Heart left ventricle (tissue), 16 donors: ENCODE measurements at places on chromosomes 3 and 15. TPM values are rescaled to one million over a fixed set of nuclear protein-coding genes. Genes with fewer than 3 reads are reported as not detected.
A peak's percentile ranks its signal among the peaks of the same experiment; 100 is the strongest.

- no peak for DNase-seq
- no peaks in the 10 kb centered on the region for H3K36me3 ChIP-seq
- H3K27me3 ChIP-seq, result no peaks in the 10 kb centered on the region
- H3K4me3 ChIP-seq, result no peak overlapping the region
- H3K4me1 ChIP-seq, result peaks cover 7% of the 10 kb centered on the region
- no peak overlapping the region for H3K27ac ChIP-seq
These were observed 403.2 kb downstream of the PTPRG start for GRCh38 chr3:61964566-61964965.

The CKMT1A gene
- total RNA-seq, result not detected

GRCh38 chr15:68378595-68378994, 53.4 kb downstream of the ITGA11 start:
- H3K4me1 ChIP-seq, result no peaks in the 10 kb centered on the region
- no peaks in the 10 kb centered on the region for H3K36me3 ChIP-seq
- DNase-seq, result peak; percentile 7
- H3K27me3 ChIP-seq, result no peaks in the 10 kb centered on the region
- H3K4me3 ChIP-seq, result no peak overlapping the region
- no peak overlapping the region for H3K27ac ChIP-seq

DNA sequence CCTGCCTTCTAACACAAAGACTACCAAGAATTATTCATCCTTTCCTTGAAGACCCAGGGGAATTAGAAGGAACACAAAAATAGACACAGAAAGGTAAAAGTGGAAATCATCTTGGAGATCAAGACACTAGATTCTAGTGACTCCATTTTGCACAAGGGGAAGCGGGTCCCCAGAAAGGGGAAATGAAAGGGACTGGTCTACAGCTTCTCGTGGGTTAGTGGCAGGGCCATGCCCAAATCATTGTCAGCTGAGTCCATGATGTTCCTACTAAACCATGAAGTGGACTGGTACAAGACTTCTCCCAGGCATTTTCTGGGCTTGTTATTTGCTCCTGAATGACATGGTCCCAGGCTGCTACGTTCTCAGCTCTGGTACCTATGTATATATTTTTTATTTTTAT, 230.7 kb upstream of the TPRG1 start:
- no peak overlapping the region for H3K27ac ChIP-seq
- peaks cover 6% of the 10 kb centered on the region for H3K4me1 ChIP-seq

GRCh38 chr15:87033056-87033455, 953.4 kb downstream of the AGBL1 start:
- no peaks in the 10 kb centered on the region for H3K27me3 ChIP-seq
- no peak overlapping the region for H3K4me3 ChIP-seq
- H3K4me1 ChIP-seq, result no peaks in the 10 kb centered on the region
- no peak overlapping the region for H3K27ac ChIP-seq
- no peak for DNase-seq

The LMLN gene
- 17.1 TPM for total RNA-seq

The CLEC3B gene
- 71.3 TPM for total RNA-seq

GRCh38 chr3:70982700-70983140, 600.8 kb downstream of the FOXP1 start:
- DNase-seq, result peak; percentile 35
- H3K27ac ChIP-seq, result peak overlapping the region; percentile 92
- H3K4me1 ChIP-seq, result peaks cover 50% of the 10 kb centered on the region
- H3K4me3 ChIP-seq, result peak overlapping the region; percentile 4
- H3K27me3 ChIP-seq, result no peaks in the 10 kb centered on the region

GRCh38 chr3:176814285-176814684, 383.0 kb downstream of the TBL1XR1 start:
- H3K36me3 ChIP-seq, result no peaks in the 10 kb centered on the region
- H3K27ac ChIP-seq, result no peak overlapping the region
- no peaks in the 10 kb centered on the region for H3K4me1 ChIP-seq
- DNase-seq, result peak; percentile 69

The CTDSPL gene
- total RNA-seq, result 38.0 TPM

GRCh38 chr15:65394936-65395335, 17.1 kb upstream of the IGDCC3 start:
- H3K36me3 ChIP-seq, result no peaks in the 10 kb centered on the region
- no peak overlapping the region for H3K27ac ChIP-seq
- H3K4me1 ChIP-seq, result peaks cover 6% of the 10 kb centered on the region

GRCh38 chr3:132228923-132229322, 88.3 kb upstream of the ACP3 start:
- peaks cover 5% of the 10 kb centered on the region for H3K4me1 ChIP-seq
- DNase-seq, result no peak
- H3K36me3 ChIP-seq, result no peaks in the 10 kb centered on the region
- no peaks in the 10 kb centered on the region for H3K27me3 ChIP-seq

The CPA3 gene
- total RNA-seq, result 0.82 TPM

The DGKG gene
- 40.8 TPM for total RNA-seq

DNA sequence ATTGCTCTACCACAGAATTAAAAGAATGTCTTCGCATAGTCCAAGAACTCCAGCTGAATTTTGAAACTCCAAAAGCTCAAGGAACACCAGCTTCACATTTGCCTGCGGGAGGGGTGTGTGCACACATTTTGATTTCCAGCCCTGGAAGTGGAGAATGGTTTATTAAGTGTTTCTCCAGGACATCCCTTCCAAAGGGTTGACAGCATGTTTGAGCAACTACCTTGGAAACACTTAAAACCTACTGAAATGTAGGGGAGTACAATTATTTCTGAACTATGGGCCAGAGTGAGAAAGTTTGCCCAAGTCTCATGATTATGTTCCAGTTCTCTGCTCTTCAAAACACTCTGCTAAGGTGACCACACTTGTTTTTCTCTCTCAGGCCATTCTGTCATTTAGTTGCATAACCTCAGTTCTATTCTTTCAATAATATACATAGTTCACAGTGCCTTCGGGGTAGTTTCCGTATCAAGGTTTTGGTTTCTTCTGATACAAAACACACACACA, 7.9 kb downstream of the ACP3 start:
- no peak overlapping the region for H3K27ac ChIP-seq
- no peaks in the 10 kb centered on the region for H3K4me1 ChIP-seq
- DNase-seq, result no peak
- H3K27me3 ChIP-seq, result no peaks in the 10 kb centered on the region

The TRIP4 gene
- 14.0 TPM for total RNA-seq

DNA sequence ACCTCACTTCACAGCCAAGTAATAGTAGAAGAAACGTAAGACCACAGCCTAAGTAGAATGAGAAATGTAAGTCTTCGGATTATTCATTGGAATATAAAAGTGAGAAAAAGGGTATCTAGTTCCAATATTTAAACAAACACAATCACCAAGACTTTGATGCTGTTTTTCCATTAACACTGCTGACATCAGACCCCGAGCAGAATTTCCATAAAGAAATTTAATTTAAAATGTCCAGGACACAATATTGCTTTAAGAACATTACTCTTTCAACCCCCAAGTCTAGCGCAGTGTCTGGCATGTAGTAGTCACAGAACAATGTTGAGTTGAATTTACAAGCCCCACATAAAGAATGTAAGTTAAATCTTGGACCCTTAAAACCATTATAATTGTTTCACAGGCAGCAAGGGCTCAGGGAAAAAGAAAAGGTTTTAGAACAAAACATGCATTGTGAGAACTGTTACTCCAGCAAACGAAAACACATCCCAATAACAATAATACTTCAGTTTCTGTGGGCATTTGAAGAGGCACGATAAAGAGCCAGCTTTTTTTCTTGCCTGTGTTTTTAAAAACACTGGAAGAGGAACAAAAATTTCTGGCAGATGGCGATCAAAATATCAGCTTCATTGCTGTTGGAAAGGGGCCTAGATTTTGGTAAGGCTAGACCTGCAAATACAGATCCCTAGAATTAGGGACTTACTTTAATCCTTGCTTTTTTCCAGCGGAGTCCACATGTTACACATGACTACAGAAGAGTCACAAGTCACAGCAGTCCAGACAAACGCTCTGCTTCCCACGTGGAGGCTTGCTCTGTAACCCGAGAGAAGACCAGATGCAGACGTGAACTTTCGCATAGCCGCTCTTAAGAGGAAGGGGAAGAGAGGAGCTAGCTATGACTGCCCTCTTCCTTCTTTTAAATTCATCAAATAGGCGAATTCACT, 77.9 kb upstream of the IGSF10 start:
- H3K36me3 ChIP-seq, result no peaks in the 10 kb centered on the region
- H3K4me3 ChIP-seq, result no peak overlapping the region
- H3K27ac ChIP-seq, result peak overlapping the region; percentile 68
- peaks cover 10% of the 10 kb centered on the region for H3K4me1 ChIP-seq
- DNase-seq, result no peak

The EPHB1 gene
- total RNA-seq, result 1.5 TPM

The ROPN1B gene
- 2.0 TPM for total RNA-seq

GRCh38 chr15:42104095-42104891, 9.9 kb upstream of the PLA2G4D start:
- no peak overlapping the region for H3K27ac ChIP-seq
- no peak overlapping the region for H3K4me3 ChIP-seq
- no peak for DNase-seq
- peaks cover 19% of the 10 kb centered on the region for H3K4me1 ChIP-seq
- H3K36me3 ChIP-seq, result no peaks in the 10 kb centered on the region

- H3K27me3 ChIP-seq, result no peaks in the 10 kb centered on the region
- H3K4me1 ChIP-seq, result no peaks in the 10 kb centered on the region
- H3K36me3 ChIP-seq, result no peaks in the 10 kb centered on the region
- no peak for DNase-seq
These were observed 7.4 kb upstream of the ANPEP start for GRCh38 chr15:89822026-89822425.

The CAMKV gene
- total RNA-seq, result not detected

DNA sequence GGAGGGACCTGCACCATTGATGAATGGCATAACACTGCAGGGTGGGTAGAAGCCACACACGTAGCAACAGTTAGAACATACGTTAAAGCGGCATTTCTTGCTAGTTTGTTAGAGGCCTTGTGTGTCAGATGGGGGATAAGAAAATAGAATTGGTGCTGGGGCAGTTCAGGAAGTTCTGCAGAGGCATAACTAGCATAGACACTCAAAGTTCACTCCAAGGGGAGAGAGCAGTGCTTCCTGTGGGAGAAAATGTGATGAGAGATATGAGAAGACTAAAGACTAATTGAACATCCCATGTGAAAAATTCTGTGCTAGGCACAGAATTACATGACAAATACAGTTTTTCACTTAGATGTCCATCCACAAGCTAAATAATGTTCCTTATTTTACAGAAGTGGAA, 327.1 kb downstream of the ZNF621 start:
- no peaks in the 10 kb centered on the region for H3K4me1 ChIP-seq
- H3K27me3 ChIP-seq, result no peaks in the 10 kb centered on the region
- no peaks in the 10 kb centered on the region for H3K36me3 ChIP-seq
- H3K27ac ChIP-seq, result no peak overlapping the region
- no peak for DNase-seq
- no peak overlapping the region for H3K4me3 ChIP-seq

- H3K4me1 ChIP-seq, result peaks cover 20% of the 10 kb centered on the region
- peaks cover 10% of the 10 kb centered on the region for H3K36me3 ChIP-seq
- no peak overlapping the region for H3K4me3 ChIP-seq
- no peaks in the 10 kb centered on the region for H3K27me3 ChIP-seq
- H3K27ac ChIP-seq, result no peak overlapping the region
These were observed 17.4 kb downstream of the PDHB start for GRCh38 chr3:58416191-58416590.

GRCh38 chr3:61518590-61518989, 42.8 kb upstream of the PTPRG start:
- H3K4me3 ChIP-seq, result no peak overlapping the region
- H3K27me3 ChIP-seq, result no peaks in the 10 kb centered on the region
- H3K36me3 ChIP-seq, result no peaks in the 10 kb centered on the region
- peaks cover 6% of the 10 kb centered on the region for H3K4me1 ChIP-seq
- no peak overlapping the region for H3K27ac ChIP-seq

DNA sequence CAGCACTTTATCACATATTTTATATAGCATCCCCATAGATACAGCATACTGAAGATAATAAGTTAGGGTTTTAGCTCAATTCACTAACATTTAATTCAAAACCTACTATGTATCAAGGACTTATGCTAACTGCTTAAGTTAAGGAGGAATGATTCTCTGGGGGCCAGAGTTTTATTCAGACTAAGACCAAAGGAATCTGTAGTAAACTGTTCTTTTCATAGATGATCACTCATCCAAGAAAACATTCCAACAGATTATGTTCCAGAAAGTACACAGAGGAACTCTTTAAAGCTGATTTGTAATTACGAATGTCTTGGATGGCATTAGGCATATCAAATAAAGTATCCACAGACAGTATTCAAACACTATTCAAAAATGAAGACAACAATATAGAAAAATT, 226.4 kb downstream of the SCAPER start:
- DNase-seq, result no peak
- H3K4me3 ChIP-seq, result no peak overlapping the region
- H3K27ac ChIP-seq, result no peak overlapping the region
- no peaks in the 10 kb centered on the region for H3K36me3 ChIP-seq
- H3K4me1 ChIP-seq, result no peaks in the 10 kb centered on the region
- no peaks in the 10 kb centered on the region for H3K27me3 ChIP-seq

The REC114 gene
- total RNA-seq, result not detected

DNA sequence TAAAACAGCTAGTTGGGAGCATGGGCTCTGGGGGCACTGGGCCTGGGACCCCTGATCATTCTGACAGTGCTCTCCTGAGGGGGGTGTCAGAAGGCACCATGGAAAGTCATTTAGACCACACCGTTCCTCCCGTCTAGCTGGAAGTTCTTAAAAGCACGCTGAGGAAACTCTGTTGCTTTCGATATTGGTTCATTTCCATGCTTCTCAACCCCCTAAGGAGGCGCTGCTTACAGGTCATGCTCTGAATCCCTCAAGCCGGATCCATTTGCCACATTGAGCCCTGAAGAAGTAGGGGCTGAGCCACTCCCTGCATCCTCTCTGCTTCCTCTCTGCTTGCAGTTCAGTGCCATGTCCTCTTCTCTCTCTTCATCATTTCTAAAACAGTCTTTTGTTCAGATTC, 187.2 kb downstream of the CACNA2D3 start:
- no peak overlapping the region for H3K4me3 ChIP-seq
- no peaks in the 10 kb centered on the region for H3K4me1 ChIP-seq
- H3K27ac ChIP-seq, result no peak overlapping the region
- DNase-seq, result no peak

DNA sequence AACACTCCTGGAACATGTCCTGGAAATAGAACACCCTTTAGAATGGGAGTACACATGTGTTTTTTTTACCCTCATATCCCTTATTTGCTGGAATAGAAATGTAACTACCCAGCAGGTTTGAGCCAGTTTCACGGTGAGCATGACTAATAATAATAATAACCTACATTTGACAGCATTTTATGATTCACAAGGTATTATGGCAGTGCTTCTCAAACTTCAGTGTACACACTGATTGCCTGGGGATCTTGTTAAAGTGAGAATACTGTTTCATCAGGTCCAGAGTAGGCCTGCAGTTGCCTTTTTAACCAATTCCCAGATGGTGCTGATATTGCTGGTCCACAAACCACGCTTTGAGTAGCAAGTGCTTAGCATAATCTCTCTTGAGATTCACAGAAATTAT, 63.9 kb downstream of the NFKBIZ start:
- H3K36me3 ChIP-seq, result no peaks in the 10 kb centered on the region
- no peak overlapping the region for H3K4me3 ChIP-seq
- no peaks in the 10 kb centered on the region for H3K4me1 ChIP-seq
- no peak for DNase-seq
- H3K27me3 ChIP-seq, result no peaks in the 10 kb centered on the region

DNA sequence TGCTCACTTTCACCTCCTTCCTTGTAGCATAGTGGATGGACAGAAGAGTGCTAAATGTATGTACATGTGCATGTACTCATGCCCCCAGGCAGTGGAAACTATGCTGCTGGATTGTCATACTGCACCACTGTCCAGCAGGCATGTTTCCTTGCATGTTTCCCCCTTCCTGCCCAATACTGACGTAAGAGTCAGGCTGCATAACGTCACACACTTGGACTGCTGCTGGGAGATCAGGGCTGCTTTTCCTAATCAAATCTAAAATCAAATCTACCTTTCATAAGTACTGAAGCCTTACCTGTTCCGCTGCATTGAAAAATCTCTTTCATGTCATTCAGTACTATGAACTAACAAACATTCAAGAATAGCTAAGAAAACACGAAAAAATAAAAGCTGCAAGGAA, 67.9 kb upstream of the ROBO1 start:
- H3K4me3 ChIP-seq, result no peak overlapping the region
- no peaks in the 10 kb centered on the region for H3K36me3 ChIP-seq
- no peaks in the 10 kb centered on the region for H3K4me1 ChIP-seq
- no peaks in the 10 kb centered on the region for H3K27me3 ChIP-seq
